ENCODE measurements at places on chromosomes 4 and X.

DNA sequence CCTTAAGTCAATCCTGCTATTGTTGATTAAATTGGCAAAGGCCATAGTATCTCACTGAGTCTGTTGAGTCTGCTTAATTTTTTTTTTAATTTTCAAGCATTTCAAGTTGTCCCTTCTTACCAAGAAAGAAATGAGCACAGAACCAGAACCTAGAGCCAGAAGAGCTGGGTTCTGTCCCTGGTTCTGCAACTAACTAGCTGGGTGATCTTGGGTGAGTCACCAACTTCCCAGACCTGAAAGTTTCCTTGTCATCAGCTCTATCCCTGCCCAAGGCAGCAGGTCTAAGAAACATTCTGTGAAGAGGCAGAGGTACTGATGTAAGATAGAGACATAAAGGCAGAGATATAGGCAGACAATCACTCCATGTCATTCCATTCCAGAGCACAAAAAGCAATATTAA is 17.3 kb downstream of the TEC start:
- DNase-seq = no peak

GRCh38 chr4:96895826-96896225 is 1055.9 kb downstream of the PDHA2 start:
- DNase-seq = no peak

DNA sequence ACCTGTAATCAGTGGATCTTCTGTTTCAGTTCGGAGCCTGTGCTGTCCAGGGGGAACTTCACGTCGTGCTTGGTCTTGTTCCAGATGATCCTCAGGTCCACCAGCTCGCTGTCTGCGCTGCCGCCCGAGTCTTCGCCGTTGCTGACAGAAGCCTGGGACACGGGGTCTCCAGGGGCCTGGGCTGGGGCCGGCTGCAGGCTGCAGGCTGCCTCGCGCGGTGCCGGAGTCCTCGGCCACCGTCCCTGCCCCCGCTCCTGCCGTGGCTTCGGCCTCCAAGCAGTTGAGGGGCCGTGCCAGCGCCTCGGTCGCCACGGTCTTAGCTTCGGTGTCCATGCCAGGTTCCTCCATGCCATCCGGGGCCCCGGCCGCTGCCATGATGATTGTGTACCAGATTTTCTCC is 37.3 kb upstream of the CCNI start:
- DNase-seq = no peak

DNA sequence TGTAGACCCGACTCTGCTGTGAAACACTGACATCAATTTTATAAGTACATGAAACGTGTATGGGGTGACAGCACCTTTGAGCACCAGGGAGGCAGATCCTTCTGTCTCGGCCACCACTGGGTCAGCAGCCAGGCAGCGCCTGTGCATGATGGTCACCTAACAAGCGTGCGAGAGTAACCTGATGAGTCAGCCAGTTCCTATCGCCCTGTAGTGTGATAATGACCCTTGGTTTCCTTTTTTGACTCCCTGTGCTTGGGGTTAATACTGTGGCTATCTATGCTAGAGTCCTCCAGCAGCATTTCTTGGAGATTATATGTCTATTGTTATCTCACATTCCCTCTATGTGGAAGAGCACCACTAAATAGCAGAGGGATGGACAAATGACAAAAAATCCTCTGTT is 101.6 kb downstream of the NPNT start:
- DNase-seq = no peak

DNA sequence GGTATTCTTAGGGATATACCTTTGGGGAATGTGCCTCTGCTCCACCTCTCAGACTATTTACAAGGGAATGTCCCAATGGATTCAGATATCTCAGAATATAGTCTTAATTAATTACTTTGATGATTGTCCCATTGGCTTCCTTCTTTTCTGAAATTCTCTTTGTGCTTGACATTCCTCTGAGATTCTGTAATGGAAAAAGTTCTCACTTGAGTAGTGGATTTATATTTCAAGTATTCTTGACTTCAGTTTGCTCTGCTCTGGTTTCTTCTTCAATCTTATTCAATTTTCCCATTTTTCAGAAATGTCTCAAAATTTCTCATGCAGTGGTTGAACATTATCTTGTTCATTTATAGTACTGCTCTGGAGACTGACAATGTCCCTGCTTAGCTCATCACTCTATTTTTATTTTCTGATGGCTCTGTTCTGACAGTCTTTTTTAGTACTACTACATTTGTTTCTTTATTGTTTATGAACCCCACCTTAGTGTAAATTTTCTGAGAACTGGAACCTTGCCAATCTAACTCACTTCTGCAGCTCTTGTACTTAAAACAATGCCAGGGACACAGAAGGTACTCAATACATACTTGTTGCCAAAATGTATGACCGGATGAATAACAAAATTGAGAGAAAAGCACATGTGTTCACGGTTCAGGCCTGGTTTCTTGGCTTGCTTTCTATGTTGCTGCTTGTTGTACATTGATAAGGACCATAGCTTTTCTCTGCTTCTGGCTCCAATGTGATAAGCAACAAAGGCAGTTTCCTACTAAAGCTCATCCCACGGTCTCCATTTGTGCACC is 471.7 kb downstream of the GASK1B start:
- no peak for DNase-seq

DNA sequence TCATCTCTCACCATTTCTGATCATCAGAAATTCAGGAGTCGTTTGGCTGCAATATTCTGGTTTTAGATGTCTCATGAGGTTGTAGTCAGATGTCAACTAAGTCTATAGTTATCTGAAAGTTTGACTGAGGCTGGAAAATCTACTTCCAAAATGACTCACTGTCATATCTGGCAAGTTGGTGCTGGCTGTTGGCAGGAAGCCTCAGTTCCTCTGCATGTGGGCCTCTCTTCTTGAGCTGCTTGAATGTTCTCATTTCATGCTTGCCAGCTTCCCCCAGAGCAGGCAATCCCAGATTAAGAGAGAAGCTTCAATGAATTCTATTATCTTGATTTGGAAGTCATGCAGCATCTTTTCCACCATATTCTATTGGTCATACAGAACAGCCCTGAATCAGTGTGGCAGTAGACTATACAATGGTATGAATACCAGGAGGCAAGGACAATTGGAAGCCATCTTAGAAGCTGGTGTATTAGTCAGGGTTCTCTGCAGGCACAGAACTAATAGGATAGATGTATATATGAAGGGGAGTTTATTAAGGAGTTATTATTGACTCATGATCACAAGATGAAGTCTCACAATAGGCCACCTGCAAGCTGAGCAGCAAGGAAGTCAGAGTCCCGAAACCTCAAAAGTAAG is 46.8 kb upstream of the ELF2 start:
- no peak for DNase-seq

- DNase-seq = no peak
Measured at GRCh38 chr4:86497131-86497530, 97.0 kb upstream of the PTPN13 start.

DNA sequence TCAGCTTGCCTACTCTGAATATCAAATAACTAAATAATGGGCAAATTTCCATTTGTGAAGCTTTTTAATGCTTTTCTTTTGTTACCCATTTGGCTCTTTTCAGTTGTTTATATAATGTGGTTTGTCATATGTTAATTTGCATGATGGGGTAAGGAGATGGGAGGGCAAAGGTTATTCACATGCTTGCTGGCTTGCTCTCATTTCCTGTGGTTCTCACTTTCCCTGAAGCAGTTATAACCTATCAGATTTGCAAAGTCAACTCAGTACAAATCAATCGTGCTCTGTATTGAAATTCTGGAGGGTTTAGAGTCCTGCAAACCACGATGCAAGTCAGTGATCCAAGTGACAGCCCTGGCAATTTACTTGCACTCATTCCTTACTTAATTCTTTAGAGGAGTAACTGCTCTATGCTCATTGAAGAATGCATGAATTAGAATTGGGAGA is 711.2 kb downstream of the ADGRL3 start:
- DNase-seq = no peak

DNA sequence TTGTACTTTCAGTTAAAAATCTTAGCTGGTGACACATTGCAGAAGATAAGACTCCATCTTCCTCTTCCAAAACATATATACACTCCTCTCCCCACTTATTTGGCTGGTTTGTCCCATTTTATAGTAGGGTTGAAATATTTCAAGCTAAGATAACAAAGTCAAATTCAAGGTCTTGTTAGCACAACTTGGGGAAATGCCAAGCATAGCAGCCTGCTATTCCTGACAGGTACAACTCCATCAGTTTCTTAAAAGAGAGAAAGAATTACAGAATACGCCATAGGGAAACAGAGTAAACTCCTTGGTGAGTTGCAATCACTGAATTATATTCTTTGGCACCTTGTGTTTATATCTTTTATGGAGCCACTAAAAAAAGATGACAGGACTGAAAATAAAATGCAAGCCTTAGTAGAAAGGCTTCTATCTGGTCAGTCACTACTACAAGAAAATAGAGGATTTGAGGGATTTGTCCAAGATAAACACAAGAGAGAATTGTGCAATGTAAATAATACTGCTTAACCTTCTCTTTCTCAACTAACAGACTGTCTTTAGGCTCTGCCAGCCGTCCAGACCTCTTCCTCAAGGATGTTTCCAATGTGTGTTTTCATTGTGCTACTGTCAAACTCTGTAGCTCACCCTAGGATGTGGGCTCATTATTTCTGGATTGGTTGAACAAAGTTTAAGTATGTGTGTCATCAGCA is 170.3 kb downstream of the VEGFC start:
- DNase-seq = no peak

- no peak for DNase-seq
Measured at GRCh38 chrX:154605566-154605965, 13.5 kb downstream of the CTAG1B start.

DNA sequence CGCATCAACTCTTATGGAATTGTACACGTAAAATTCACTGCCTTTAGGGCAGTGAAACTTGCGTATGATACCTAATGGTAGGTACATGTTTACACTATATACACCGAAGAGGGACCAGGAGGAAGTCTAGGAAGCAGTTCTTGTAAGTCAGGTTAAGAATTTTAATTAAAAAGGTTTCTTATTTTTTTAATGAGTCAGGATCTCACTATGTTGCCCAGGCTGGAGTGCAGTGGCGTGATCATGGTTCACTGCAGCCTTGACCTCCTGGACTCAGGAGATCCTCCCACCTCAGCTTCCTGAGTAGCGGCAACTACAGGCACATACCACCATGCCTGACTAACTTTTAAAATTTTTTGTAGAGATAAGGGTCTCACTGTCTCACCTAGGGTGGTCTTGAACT is 6.6 kb downstream of the NUDT9 start:
- DNase-seq = no peak

DNA sequence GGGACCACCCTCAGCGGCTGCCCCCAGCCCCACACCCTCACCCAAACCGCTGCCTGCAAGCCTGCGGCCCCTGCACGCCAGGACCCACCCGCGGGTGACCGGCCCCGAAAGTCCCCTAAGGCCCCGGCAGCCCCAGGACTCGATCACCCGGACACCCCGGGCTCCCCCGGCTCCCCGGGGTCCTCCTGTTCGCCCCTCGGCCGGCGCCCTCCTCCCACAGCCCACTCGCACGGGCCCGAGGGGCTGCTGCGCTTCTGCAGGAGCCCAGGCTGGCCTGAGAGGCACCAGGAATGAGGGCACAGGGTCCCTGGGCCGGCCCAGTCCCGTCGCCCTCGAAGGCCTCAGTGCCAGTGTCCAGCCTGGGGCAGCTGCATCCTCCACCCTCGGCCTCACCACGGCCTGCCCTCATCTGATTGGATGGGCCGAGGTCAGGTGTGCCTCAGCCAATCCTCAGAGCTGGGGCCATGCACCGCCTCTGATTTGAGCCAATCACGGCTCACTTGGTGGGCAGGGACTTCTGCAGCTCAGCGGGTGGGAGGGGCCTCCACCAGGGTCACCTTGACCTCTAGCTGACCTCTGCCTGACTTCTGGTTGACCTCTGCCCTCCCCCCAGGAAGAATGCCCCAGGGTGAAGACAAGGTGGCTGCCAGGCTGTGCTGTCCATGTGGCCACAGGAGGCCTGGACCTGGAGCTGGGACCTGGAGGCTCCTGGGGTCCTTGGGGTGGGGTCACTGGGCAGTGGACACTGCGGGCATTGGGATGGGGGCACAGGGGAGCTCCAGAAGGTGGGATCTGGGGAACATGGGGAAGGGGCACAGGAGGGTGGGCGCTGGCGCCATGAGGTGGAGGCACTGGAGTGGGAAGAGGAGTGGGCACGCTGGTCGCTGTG is 97.6 kb upstream of the NKX1-1 start:
- DNase-seq = no peak

DNA sequence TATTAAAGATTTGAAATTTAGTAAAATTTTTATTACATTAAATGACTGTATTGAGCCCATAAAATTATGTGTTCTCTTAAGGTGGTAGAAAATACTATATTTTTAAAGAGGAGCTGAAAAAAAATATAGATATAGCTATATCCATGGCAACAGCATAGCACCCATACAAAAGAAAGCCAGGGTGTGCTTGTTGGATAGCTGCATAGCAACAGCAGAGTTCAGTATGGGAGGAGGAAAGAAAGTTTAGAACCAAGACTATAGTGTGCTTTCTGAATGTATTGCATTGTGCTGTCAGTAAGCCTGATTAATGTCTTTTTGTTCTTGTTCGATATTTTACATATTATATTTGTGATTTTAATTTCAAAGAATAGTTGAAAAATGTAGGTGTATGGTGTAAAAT is 78.4 kb downstream of the GRID2 start:
- no peak for DNase-seq

- DNase-seq = no peak
Measured at GRCh38 chrX:118901991-118902390, 72.4 kb upstream of the LONRF3 start.
